ENCODE measurements at places on chromosomes 11 and 22.

GRCh38 chr11:125949271-125950177 is 3.7 kb downstream of the VSIG10L2 start:
- DNase-seq = no peak

DNA sequence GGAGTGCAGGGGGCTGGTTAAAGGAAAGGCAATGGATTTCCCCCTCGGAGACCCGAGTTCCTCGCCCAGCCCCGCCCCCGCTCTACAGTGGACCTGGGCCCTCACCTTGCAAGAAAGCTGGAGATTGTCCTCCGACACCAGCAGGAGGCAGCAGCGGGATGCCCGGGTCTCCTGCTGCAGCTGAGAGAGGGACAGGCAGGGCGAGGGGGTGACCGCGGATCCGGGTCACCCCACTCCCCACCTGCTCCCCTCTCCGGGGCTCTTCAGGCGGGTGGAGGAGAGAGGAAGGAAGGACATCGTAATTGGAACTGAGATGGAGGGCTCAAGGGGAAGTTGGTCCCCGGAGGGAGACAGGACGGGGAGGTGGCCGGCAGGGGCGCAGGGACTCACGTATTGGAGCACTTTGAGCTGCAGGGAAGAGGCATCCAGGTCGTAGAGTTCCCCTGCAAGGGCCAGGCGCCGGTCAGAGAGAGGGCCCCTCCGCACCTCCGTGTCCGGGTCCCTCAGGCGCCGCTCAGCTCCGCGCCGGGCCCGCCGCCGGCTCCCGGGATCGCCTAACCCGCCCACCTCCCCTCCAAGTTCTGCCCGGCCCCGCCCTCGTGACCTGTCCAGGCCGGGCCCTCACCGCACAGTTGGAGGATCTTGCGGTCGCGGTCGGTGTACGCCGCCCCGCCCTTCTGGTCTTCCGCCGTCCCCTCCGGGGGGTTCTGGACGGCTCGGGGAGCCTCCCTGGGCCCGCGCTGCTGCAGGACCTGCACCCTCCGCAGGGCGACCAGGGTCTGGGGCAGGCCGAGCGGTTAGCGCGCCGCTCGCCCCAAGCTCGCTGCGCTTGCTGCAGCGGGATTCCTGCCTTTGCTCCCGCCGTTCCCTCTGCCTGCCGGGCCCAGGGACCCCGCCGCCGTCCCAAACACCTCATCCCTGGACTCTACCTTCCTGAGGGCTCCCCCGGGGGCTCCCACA is 84.1 kb downstream of the PDE2A start:
- peak; percentile 13 for DNase-seq

GRCh38 chr22:32545801-32546200 is 71.2 kb downstream of the FBXO7 start:
- no peak for DNase-seq

DNA sequence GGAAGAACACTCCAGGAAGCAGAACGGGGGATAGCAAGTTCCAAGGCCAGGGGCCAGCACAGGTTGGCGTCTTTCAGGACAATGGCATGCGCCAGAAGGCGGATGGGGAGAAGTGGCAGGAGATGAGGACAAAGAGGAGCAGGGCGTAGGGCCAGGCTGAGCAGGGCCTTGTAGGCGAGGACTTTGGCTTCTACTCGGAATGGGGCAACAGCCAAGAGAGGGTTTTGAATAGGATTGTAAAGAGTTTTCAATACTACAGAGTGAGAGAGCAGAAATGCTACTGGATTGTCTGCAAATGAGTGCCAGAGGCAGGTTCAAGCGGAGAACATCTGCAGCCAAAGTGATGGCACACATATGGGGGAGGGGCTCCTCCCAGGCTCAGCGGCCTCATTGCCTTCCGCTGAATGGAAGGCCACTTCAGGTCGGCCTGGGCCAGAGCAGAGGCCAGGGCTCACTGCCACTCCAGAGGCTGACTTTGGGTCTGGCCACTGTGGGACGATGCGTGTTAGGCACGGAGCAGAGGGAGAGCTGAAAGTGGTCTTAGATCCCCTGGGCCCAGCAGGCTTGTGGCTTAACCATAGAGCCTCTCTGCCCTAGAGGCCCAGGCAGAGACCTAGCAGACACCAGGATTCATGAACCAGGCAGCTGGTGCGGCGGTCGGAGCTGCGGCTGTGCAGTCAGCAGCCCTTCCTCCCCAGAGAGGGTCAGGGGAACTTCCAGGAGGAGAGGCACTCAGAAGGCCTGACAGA is 118.2 kb downstream of the DSCAML1 start:
- no peak for DNase-seq

- no peak for DNase-seq
Measured at GRCh38 chr11:75874684-75875341, 59.8 kb downstream of the UVRAG start.

- no peak for DNase-seq
Measured at GRCh38 chr11:128419012-128419767, 168.2 kb downstream of the ETS1 start.

GRCh38 chr22:26998129-26998528 is 340.7 kb downstream of the MIAT start:
- no peak for DNase-seq

- no peak for DNase-seq
Measured at GRCh38 chr11:119486691-119487259, 63.8 kb upstream of the THY1 start.

- DNase-seq = no peak
Measured at GRCh38 chr22:45180146-45180679, 16.5 kb downstream of the NUP50 start.

DNA sequence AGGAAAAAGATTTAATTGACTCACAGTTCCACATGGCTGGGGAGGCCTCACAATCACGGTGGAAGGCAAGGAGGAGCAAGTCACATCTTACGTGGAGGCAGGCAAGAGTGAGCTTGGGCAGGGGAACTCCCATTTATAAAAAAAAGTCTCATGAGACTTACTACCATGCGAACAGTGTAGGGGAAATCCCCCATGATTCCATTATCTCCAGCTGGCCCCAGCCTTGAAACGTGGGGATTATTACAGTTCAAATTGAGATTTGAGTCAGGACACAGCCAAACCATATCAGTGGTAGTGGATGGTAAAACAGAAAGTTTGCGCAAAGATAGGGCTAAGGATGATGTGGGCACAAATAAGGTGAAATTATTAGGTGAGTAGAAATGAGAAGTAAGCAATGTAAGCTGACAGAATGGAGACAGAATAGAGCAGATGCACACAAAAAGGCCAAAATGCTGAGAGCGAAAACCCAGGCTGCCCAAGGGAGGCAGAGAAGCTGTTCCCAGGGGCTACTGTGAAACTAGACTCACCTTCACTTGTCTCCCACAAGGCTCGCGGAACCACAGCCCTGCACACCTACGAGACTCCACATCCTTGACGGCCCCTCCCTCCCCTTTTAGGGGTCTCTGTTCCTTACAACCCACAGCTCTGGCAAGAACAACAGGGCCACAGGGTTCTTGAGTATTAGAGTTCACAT is 377.6 kb downstream of the CADM1 start:
- no peak for DNase-seq

DNA sequence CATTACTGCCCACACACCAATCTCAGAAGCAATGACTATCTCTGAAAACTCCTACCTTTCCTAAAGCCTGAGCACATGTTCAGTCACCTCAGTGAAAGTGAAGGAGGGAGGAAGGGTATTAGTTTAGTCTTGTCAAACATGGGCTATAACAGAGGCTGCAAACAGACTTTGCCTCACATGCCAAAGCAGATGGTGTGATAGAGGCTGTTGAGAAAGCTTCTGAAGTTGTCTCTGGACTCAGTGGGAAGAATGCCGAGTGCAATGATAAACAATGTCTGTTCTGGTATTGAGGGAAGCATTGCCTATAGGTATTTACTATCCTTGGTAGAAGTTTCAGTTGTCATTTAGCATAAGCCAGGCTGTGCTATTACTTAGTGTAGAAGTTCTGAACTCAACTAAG is 314.5 kb upstream of the CCDC90B start:
- DNase-seq = no peak

DNA sequence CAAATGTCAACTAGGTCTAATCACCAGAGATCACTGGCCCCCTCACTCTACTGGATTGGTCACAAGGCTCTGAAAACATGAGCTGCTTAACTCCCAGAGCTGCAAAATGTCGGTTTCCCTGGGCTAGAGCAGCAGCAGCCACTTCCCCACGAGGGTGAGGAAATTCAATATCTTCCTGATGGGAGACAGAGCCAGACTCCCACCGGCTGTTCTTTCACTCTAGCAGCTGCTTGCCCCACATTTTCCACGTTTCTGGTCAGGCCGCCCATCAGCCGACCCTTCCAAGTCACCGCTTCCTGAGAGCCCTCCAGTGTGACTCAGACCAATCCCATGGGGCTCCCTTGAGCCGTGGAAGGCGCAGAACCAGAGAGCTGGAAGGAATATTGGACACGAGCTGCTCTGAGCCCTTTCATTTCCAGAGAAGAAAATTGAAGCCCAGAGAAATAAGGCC is 227.0 kb downstream of the ADAMTS15 start:
- DNase-seq = no peak

GRCh38 chr11:62957147-62957546 is 27.6 kb downstream of the SLC22A6 start:
- DNase-seq = no peak

DNA sequence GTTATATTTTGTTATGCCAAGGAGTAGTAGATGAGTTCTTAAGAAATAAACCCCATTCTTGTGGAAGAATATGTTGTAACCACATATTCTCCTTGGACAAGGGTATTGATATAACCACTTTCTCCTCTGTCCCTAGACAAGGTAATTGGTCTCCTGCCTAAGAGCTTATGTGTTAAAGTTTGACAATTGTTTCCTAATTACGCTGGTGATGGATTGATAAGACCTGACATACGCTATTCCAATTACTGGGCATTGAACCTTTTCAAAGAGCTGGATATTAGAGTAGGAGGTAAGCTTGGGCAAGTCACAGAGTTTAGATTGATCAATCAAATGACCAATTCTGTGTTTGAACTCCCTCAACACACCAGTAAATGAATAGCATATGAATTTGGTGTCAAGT is 88.9 kb downstream of the RAB38 start:
- DNase-seq = no peak

- DNase-seq = no peak
Measured at GRCh38 chr11:36039471-36039870, 95.6 kb downstream of the LDLRAD3 start.

GRCh38 chr11:61332281-61332796 is 566 bp downstream of the DDB1 start:
- DNase-seq = no peak

GRCh38 chr11:68398995-68399851 is 61.3 kb upstream of the PPP6R3 start:
- DNase-seq = no peak

Data from NCI-H460 (cell line).